ENCODE measurements at places on chromosomes 11 and 22. TPM values are rescaled to one million over a fixed set of nuclear protein-coding genes. Genes with fewer than 3 reads are reported as not detected.

- DNase-seq, result no peak
These were observed 2.4 kb downstream of the ATF4 start for GRCh38 chr22:39522567-39523300.

GRCh38 chr11:7899418-7899817 lies 31.6 kb downstream of the OR10A6 start:
- DNase-seq, result no peak

Gene RIMBP3C
- total RNA-seq, result 1.0 TPM

GRCh38 chr11:68968306-68969250 lies 12.2 kb downstream of the MRGPRD start:
- DNase-seq, result no peak

GRCh38 chr11:121059605-121060004 lies 35.7 kb downstream of the TBCEL start:
- no peak for DNase-seq

DNA sequence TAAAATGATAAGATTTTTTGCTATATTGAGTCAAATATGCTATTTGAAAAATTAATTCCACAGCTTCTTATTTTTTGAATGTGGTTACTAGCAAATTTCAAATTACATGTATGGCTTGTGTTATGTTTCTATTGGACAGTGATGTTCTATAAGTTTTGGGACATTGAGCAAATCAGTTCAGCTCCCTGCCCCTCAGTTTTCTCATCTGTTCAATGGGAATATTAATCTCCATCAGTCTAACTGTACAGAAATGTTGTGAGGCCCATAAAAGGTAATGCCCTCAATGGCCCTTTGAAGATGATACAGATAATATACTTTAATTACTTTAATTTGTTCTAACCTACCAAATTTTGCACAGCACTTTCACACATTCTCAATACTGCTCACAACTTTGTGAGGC lies 15.2 kb downstream of the WT1 start:
- no peak for DNase-seq

Gene SMARCB1
- total RNA-seq, result 82.8 TPM

GRCh38 chr11:29336727-29337575 lies 679.9 kb downstream of the KCNA4 start:
- no peak for DNase-seq

GRCh38 chr11:122178795-122179194 lies 62.8 kb upstream of the BLID start:
- no peak for DNase-seq

GRCh38 chr11:71383461-71383860 lies 64.7 kb downstream of the DHCR7 start:
- no peak for DNase-seq

Gene SCGB1C1
- not detected for total RNA-seq

- no peak for DNase-seq
These were observed 16.1 kb upstream of the PCF11 start for GRCh38 chr11:83140691-83141455.

Gene OR52E8
- not detected for total RNA-seq

DNA sequence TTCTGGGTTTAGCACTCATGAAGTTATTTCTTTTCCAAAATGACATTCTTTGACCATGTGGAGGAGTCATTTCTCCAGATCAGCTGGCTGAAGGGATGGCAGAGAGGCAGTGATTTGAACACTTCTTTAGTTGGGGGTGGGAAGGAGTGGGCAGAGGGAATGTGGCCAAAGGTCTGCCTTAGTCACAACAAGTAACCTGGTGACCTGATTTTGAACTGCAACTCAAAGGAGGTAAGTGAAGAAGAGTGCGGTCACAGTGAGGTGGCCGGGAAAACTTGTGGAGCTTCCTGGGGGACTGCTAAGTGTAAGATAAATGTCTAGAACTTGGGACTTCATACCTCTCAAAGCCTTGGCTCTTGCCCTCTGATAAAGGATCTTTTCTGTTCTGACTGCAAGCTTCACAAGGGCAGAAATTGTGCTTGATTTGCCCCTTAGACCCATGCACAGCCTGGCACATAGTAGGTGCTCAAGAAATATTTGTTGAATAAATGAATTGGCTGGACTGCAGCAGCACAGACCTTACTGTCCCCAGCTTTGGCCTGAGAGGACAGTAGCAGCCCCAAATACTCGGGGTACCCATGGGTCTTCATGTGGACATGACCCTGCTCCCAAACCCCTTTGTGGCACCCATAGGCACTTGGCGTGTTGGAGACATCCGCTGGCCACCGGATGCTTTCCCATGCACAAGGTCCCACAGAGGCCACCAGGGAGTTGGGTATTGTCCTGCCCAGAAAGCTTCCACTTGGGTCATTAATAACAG lies 99.0 kb upstream of the ALX4 start:
- DNase-seq, result no peak

DNA sequence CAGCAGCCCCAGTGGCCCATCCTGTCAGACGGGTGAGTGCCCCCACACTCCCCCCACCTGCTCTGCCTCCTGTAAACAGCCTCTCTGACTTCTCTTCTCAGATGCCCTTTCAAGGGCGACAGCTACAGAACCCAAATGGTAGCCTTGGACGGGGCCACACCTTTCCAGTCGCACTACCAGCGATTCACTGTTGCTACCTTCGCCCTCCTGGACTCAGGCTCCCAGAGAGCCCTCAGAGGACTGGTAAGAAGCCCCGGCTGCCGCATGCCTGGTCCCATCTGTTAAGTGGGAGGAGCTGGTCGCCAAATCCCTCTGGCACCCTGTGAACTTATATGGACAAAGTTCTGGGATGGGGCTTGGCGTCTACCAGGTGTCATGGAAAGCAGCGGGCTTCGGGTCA lies 6.2 kb downstream of the ZP1 start:
- DNase-seq, result no peak

GRCh38 chr11:68658097-68658496 lies 26.2 kb upstream of the GAL start:
- DNase-seq, result no peak

Gene NUMA1
- 262 TPM for total RNA-seq

- no peak for DNase-seq
These were observed 938.9 kb upstream of the TENM4 start for GRCh38 chr11:80379620-80380278.

DNA sequence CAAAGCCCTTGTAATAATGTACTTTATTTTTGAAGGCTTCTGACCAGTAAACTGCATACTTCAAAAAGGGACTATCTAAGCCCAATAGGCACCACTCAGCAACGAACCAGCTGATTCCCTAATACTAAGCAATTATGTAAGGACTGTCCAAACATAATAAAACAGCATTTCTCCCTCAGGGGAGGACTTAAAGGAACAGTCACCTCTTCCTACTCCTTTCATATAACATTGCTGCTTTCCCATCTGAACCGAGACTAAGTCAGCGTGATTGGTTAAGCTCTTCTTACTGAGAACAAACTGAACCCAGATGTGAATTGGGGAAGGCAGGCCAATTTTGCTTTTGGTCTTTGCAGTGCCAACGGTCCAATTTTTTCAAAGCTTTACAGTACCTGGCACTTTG lies 420.0 kb downstream of the METTL15 start:
- no peak for DNase-seq

- DNase-seq, result no peak
These were observed 8.7 kb downstream of the CSF2RB start for GRCh38 chr22:36922105-36922608.

Gene MMP1
- total RNA-seq, result not detected

DNA sequence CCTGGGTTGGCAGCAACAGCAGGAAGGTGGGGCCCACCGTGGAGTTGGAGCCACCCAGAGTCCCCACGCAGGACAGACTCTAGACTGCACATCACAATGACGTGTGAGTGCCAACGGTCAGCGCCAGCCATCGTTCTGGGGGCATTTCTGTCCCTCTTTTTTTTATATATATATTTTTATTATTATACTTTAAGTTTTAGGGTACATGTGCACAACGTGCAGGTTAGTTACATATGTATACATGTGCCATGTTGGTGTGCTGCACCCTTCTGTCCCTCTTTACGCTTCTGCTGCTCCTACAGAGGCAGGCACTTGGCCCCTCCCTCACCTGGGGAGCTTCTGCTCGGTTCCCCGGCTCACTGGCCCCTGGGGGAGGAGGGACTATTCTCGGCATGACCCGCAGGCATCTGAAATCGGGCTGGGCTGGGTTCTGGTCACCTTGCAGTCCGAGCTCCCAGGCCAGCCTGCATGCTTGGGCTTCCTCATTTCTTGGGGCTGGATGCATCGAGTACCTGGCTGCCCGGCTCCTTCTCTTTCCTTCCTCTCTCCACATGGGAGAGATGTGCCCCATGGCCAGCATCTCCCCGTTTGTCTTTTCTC lies 787.4 kb downstream of the TBC1D22A start:
- DNase-seq, result no peak

GRCh38 chr11:2673871-2674471 lies 25.8 kb downstream of the KCNQ1OT1 start:
- DNase-seq, result no peak

Gene OR8J3
- not detected for total RNA-seq

GRCh38 chr11:116525961-116526495 lies 246.8 kb downstream of the BUD13 start:
- no peak for DNase-seq

Gene HBG1
- not detected for total RNA-seq

- DNase-seq, result no peak
These were observed 133.2 kb upstream of the RCN1 start for GRCh38 chr11:31957674-31958073.

- no peak for DNase-seq
These were observed 789.0 kb downstream of the TBC1D22A start for GRCh38 chr22:47551431-47551775.

DNA sequence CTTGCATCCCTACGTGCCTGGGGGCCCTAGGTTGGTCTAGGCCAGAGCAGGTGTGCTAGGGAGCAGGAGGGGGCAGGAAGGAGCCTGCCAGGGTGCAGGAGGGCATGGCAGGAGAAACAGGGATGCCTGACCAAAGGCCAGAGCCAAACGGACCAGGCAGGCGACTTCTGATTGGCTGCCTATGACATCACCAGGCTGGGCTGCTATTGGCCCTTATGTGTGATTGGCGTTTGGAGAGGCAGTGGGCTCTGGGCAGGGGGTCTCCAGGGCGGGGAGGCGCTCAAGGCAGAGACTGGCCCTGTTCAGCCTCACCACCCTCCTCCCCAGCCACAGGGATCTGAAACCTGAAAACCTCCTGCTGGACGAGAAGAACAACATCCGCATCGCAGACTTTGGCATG lies 44.4 kb downstream of the MOB2 start:
- no peak for DNase-seq

DNA sequence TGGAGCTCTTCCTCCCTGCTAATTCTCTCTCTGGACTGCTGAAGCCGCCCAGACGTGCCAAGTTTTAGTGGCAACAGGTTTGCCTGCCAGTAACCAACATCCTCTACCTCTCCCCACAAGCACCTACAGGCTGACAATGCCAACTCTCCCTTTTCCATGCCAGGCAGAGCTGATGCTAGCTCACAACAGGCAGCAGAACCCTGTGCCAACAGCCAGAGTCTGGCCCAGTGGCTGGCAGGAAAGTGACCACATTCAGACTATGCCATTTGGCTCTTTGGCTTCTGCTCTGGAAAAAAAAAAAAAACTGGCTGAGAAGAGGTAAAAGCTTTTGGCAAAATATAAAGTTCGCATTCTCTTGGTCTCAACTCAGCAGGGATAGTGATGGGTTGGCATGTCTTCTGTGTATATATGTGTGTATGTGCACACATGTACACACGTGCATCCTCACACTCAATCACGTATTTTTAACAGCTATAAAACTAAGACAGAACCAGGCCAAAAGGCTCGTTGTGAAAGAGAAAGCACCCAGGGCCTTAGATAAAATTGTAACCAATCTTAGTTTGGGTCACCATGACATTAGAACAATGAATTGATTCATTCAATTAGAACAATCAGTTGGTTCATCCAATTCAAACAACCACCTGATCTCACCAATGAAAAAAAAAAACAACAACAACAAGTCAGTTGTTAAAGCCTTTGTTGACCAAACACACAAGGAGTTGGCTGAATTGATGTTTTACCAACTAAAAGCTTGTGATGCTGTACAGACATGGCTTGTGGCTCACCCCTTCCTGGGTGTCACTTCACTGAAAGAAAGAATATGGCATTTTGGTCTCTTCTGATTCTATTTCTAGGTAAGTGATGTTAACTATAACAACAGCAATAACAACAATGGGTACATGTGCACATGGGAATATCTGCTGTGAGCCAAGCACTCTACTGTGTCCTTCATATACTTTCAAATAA lies 48.6 kb downstream of the TRIM29 start:
- DNase-seq, result no peak

- DNase-seq, result no peak
These were observed 13.4 kb upstream of the NECTIN1 start for GRCh38 chr11:119742263-119742861.

- no peak for DNase-seq
These were observed 48.8 kb upstream of the GALNT18 start for GRCh38 chr11:11670574-11670973.

DNA sequence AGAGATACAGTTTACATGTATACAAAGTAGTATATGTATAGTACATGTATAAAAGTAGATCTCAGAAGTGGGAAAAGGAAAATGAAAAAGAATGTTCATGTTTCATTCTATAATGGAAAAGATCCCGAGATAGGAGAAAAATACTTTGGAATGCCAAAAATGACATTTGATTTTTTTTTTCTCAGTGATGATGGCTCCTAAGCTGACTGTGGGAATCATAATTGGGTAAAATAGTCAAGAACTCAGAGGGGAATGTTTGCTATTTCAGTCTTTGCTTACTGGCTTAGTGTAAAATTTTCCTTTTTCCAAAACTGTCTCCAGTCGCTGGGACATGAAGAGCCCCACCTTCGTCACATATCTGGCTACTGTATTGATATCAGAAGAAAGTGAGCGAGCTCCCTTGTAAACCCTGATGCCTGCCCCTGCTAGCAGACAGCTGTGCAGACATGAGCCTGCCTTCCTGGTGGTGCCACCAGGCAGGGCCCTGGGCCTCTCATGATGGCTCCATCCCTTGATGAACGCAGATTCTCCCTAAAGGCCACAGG lies 944.6 kb downstream of the NTM start:
- DNase-seq, result no peak

- no peak for DNase-seq
These were observed 39.5 kb upstream of the SLC1A2 start for GRCh38 chr11:35458846-35459245.

- no peak for DNase-seq
These were observed 38.3 kb upstream of the NNMT start for GRCh38 chr11:114257621-114258558.

DNA sequence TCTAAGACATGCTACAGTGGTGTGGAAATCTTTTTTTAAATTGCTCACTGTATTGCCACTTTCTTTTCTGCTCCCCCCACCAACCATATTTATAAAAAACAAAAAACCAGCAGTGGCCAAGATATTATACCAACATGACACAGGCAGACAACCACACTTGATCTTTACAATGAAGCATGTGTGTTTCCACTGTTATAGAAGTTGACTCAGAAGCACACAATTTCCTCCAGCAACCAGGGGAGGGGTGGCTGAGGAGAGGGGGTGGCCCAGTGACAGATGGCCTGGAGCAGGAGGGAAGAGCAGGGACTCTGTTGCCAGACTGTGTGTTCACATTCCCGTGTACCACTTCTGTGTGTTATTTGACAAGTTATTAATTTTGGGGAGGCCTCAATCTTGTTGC lies 14.8 kb downstream of the CD59 start:
- DNase-seq, result no peak

- DNase-seq, result no peak
These were observed 2.4 kb upstream of the LRP4 start for GRCh38 chr11:46920755-46921154.

Data from activated naive CD8-positive, alpha-beta T cell treated with anti-CD3 and anti-CD28 coated beads, Interleukin-2, amount 10 ng/mL, durations not matched to agents 7 days and 5 days (primary cell).